Epithelial cell of esophagus (primary cell): ENCODE measurements at places on chromosomes 2 and 18.
A peak's percentile ranks its signal among the peaks of the same experiment; 100 is the strongest.

DNA sequence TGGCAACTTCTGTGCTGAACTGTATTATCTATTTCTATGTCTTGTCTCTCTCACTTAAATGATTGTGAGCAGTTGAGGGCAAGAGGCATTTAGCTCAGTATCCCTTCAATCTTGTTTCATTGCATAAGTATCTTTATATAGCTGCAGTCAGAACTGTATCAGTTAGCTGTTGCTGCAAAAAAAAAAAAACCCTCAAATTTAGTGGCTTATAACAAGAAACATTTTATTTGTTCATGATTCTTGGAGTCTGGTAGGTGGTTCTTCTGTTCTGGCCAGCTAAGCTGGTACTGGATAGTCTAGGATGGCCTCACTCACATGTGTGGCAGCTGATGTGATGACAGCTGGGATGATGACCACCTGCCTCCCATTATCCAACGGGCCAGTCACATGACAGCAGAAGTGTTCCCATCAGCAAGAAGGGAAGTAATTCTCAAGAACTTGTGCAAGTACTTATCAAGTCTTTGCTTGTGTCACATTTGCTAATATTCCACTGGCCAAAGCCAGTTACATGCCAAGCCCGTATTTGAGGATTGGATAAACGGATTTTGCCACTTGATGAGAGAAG, 67.8 kb downstream of the SLC4A3 start:
- DNase-seq, result no peak

- peak; percentile 47 for DNase-seq
Measured at GRCh38 chr2:19673213-19673791, 228.5 kb downstream of the TTC32 start.

- peak; percentile 56 for DNase-seq
Measured at GRCh38 chr2:232623768-232624765, 9.3 kb upstream of the EFHD1 start.

GRCh38 chr18:3402982-3403451, 47.0 kb upstream of the TGIF1 start:
- peak; percentile 40 for DNase-seq

DNA sequence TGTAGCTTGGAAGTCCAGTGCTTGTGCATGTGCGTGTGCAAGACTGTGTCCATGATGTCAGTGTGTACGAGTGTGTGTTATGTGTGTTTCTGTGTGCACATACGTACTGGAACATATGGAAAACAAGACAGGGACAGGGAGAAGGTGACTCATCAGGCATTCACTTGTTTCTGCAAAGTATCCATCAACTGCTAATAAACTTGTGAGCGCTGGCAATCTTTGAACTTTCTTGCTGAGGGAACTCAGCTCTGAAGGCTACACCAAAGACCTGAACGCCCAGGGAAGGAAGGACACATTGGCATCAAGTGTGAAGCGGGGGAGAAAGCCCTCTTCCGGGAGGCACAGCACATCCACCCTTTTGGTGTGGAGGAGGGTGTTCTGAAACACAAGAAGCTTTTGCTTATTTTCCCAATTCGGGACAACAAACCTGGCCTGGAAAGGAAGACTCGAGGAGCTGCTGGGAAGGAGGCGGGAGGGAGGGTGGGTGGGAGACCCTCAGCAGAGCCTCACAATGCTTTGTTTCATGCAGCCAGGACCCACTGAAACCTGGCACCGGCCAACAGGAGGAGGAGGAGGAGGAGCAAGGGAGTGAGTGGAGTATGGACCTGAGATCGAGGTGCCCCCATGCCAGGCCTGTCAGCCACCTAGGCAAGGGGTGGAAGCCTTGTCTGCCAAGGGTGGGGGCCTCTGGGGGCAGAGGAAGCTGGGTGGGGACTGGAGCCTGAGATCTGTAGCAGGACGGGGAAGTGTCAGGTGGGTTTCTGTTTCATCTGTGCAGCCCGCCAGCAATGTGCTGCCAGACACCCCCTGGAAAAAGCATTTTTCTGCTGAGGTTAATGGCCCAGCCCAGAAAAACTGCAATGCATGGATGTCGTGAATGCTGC, 26.8 kb downstream of the SMAD7 start:
- DNase-seq, result peak; percentile 56

- DNase-seq, result no peak
Measured at GRCh38 chr18:40957533-40958070, 997.4 kb upstream of the PIK3C3 start.

- DNase-seq, result peak; percentile 82
Measured at GRCh38 chr18:55322178-55322735, 265.7 kb downstream of the TCF4 start.

DNA sequence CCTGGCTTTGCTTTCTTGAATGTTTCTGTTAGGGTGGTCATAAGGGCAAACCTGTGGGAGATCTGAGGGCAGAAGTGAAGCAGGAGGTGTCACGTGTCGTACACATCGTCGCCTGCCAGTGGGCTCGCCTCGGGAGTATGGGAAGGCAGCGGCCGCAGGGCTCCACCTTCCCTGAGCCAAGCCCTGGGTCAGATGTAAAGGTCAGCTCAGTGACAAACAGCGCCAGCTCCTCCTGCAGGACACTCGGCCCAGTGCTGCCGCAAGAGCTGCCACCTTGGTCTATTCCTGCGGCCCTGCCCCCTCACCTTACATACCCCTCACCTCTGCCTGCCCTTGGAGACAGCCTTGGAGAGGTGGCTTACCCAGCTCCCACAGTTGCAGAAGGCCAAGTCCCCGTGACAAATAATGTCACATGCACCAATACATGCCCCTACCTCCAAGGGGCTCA, 64.2 kb downstream of the PSMG2 start:
- DNase-seq, result no peak

DNA sequence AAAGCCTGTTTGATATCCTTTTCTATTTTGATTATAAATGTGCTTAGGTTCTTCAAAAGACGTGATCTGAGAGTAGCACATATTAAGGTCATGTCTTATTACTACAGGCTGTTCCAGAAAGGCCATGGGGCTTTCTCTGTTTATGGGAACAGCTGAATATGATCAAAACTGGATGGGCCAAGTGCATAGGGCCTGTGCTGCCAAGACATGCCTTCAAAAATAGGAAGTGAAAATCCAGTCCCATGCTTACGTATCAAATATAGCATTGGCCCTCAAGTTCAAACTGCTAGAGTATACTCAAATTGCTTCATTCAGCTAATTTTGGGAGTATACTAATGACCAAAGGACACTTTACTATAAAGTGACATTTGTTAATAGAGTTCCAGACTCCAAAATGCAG, 24.1 kb downstream of the SLC25A52 start:
- no peak for DNase-seq

DNA sequence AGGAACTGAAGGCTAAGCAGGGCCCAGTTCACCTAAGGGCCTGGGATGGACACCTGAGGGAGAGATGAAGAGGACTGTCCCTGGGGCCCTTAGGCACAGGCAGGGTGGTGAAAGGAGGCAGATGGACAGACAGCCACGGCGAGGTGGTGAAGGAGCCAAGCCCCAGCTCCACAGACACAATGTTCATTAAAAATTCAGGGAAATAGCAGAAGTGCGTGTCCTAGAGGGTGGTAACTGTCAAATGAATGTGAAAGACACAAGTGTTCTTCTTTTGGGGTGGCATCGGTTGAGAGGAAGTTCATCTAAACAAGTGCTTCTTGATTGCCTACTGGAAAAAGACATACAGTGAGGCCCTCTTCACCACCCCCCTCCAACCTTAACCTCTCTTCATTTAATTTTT, 76.2 kb upstream of the SIX2 start:
- no peak for DNase-seq

DNA sequence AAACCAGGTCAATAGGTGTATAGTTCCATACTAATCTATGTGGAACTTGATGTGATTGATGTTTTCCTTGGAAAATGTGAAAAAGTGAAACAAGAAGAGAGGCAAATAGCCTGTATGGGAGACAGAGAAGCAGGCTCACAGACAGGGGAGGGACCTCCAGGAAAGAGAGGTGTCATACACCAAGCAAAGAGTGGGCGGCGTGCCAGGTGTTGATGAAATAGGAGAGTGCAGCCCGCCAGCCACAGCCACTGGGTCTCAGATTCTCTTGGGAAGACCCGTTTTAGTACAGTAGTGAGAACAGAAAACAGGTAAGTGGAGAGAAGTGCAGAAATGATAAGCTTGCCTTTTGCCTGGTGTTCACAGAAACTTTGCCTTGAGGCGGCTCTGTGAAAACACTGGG, 301.9 kb downstream of the ZNF407 start:
- DNase-seq, result peak; percentile 35

DNA sequence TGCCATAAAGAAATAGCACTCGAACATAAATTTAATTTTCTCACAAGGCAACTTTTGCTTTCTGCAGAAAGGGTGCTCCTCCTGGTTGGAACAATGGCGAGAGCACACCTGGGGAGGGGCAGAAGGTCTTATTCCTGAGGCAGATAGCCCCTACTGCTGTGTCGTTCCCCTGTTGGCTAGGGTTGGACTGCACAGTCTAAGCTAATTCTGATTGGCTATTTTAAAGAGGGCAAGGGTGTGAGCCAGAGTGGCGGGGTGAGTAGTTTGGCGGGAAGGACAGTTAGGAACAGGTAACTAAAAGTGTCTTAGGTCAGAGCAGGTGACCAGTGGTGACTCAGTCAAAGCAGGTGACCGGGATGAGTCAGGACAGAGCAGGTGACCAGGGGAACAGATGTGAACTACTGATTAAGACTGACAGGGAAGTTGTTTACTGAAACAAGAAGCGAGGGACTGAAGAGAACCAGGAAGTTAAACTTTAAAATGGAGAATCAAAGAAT, 49.7 kb upstream of the AGAP1 start:
- peak; percentile 11 for DNase-seq

- DNase-seq, result peak; percentile 65
Measured at GRCh38 chr2:28193630-28194403, 198.8 kb upstream of the FOSL2 start.

DNA sequence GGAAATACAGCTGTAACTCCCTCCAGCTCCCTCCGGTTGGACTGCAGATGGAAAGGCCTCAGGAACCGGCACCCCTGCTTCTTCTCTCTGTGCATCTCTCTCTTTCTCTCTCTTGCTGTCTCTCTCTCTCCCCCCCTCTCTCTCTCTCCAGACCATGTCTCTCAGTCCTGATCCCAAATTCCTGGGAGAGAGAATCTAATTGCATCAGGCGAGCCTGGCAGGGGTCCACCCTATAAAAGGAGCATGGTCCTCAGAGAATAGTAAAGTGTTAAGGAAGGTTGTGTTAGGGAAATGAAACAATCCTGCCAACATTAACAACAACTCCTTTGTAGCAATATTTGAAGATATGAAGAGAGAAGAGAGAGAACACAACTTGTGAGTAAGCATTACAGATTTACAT, 36.7 kb downstream of the VIT start:
- DNase-seq, result no peak

DNA sequence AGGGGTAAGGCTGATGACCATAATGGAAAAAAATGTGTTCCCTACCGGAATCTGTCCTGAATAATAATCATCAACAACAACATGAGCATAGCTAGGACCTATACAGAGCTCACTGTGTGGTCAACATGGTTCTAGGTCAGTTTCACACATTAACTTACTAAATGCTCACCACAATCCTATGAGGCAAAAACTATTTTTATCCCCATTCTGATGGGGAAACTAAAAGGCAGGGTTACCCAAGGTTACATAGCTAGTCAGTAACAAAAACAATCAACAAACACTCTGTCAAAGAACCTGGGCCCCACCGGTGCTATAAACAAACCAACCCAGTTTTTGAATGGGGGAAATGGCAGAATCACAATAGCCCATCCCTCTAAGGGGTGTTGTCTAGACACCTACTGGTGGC, 40.1 kb downstream of the AOX1 start:
- no peak for DNase-seq

DNA sequence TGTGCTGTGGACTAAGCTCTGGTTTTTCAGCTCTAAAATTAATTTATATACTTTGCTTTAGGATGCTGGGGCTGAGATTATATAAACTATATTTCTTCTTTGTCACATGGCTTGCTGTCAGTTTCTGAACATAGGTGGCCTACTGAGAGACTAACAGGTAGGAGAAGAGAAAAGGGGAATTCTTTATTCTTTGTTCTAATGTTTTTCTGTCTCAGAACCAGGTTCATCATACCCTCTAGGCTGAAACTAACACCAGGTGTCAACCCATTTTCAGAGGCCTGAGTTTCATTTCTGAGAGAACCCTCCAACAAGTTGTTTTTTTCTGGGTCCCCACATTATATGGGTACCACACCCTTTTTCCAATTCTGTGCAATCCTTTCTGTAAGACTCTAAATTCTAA, 843.6 kb downstream of the TRIB2 start:
- no peak for DNase-seq

- DNase-seq, result no peak
Measured at GRCh38 chr2:62663411-62663810, 42.1 kb upstream of the EHBP1 start.
